WTC11 (cell line): ENCODE measurements at places on chromosomes 4 and X.

DNA sequence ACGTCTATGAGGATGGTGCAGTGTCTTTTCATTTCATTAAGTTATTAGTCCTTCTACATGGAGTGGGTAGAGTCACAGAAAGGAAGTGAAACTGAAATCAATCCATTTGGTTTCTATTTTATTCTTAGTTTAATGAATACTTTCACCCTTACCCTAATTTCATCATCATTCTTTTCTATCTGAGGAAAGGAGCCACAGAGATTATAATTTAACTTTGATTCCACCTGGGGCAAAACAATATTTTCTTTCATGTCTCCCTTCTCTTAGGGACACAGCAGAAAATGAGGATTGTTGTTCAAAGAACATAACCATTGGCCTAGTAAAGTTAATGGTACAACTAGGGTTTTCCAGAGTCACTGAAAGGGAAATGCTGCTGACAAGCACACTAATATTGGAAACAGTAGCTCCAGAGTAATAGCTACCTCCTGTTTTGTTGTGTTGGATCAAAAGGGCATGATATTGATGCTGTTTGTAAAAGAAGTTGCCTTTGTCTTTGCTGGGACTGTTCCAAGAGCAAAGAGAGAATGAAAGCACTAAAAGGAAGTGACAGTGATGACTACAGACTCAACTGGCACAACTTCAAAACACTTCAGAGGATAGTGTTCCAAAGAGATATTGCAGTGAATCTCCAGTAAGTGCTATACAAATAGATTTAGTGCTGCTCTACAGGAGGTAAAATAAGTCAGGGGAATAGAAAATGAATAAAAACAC lies 247.1 kb upstream of the PITX2 start:
- H3K4me3 ChIP-seq, result no peak overlapping the region
- no peak overlapping the region for H3K27ac ChIP-seq
- no peaks in the 10 kb centered on the region for H3K27me3 ChIP-seq
- no peaks in the 10 kb centered on the region for H3K4me1 ChIP-seq
- DNase-seq, result no peak
- H3K36me3 ChIP-seq, result no peaks in the 10 kb centered on the region

DNA sequence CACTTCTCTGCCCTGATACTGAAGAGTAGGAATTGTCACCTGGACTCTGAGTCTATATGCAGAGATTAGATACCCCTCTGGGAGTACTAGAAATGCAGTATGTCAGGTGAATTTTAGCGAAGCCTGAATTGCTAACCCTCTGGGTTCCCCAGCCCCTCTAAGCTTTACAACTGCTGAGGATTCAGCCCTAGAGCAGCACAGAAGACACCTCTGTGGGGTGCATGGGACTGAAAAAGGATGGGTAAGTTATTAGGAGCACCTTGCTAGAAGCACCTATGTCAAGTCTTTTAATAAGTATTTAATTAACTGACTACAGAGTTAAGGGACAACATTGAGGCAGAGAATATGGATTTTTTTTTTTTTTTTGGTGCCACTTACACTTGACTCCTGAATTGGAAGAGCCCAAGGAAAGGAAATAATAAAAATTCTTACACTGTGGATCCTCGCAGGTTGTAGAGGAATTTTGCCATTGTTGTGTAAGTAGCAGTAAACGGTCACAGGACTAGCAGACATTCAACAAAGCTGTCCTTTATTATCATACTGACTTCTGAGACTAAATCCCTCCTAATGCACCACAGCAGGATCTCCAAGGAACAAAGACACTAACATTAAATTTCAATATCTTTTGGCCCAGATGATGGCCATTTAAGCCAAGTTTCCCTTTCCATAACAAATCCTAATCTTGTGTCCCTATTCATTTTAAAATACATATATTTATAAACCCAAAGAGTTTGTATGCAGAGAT lies 253.2 kb downstream of the ANKRD50 start:
- H3K4me3 ChIP-seq, result peak overlapping the region; percentile 35
- peaks cover 32% of the 10 kb centered on the region for H3K4me1 ChIP-seq
- peaks cover 35% of the 10 kb centered on the region for H3K36me3 ChIP-seq
- peak overlapping the region; percentile 85 for H3K27ac ChIP-seq
- no peak for DNase-seq

DNA sequence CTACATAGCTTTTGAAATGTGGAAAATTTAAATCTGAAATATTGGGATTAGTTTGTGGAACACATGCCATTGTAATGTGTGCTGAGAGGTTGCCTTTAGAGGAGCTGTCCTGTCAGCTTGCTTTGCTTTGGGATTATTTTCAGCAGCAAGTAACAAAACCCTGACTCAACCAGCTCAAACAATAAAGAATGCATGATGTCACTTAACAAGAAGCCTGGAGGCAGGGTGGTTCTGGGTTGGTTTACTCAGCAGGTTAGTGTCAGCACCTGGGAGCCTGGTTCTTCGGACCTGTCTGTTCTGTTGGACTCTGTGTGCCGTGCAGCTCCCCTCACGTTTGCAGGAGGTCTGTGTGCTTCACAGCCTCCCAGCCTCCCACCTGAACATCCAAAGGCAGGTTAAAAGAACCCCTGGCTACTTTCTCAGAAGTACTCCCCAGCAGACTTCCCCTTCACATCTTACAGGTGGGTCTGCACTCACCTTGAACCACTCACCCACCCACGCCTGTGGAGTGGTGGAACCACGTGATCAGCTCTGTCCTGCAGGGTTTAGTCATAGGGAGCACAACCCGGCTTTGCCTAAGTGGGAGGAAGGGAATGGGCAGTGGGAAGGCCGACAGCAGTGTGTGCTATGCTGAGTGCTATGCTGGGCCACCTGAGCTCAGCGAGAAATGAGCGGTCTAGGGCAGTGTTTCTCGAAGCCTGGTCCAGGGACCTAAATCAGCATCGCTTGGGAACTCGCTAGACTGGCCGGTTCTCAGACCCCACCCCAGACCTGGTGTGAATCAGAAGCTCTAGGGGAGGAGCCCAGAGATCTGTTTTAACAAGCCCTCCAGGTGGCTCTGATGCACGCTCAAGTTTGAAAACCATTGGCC lies 20.4 kb downstream of the TMEM131L start:
- peaks cover 60% of the 10 kb centered on the region for H3K4me1 ChIP-seq
- H3K4me3 ChIP-seq, result no peak overlapping the region
- H3K27ac ChIP-seq, result peak overlapping the region; percentile 98
- H3K27me3 ChIP-seq, result no peaks in the 10 kb centered on the region
- peaks cover 3% of the 10 kb centered on the region; the same call in 1 of the 2 replicates for H3K36me3 ChIP-seq

DNA sequence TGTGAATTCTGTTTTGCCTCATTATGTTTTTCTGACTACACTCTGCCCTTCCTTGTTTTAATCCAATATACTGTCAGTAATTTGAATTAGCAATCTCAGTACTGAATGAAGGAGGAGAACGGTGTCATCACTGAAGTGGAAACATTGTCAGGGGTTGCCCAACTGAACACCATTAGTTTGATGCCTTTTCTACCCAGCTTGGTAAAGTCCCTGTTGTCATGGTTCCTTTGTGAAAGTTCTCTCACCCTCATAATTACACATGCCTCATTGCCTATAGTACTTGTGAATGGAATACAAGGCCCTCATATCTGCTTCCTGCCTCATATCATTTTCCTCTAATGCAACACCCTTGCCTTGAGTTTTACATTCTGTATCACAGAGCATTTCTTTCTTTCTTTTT lies 76.9 kb downstream of the RRAGB start:
- no peak overlapping the region for H3K27ac ChIP-seq
- H3K36me3 ChIP-seq, result no peaks in the 10 kb centered on the region
- no peak overlapping the region for H3K4me3 ChIP-seq
- no peak for DNase-seq
- H3K27me3 ChIP-seq, result no peaks in the 10 kb centered on the region

- no peaks in the 10 kb centered on the region for H3K27me3 ChIP-seq
- DNase-seq, result no peak
- H3K4me1 ChIP-seq, result no peaks in the 10 kb centered on the region
- H3K4me3 ChIP-seq, result no peak overlapping the region
These were observed 842.1 kb upstream of the INTU start for GRCh38 chr4:126790633-126791032.

- no peak for DNase-seq
- no peak overlapping the region for H3K4me3 ChIP-seq
- no peak overlapping the region for H3K27ac ChIP-seq
- peaks cover 3% of the 10 kb centered on the region for H3K4me1 ChIP-seq
These were observed 108.1 kb downstream of the LARP1B start for GRCh38 chr4:128169245-128169644.

DNA sequence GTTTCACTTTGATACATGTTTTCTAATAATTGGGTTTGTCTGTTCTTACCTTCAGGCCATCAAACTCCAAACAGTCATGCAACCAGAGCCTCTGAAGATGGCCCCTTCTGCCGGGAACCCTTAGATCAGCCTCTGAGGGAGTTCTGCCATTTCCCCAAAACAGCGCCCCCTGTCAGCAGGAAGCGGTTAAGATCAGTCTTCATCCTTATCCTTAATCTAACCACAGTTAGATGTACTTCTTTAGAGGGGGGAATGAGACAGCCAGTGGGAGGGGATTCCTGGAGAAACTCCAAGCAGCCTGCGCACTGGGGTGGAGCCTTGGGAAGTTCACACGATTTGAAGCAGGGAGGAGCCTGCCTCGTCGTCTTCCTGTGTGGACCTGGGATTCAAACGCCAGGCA lies 185.4 kb downstream of the INPP4B start:
- DNase-seq, result peak; percentile 29
- H3K4me3 ChIP-seq, result no peak overlapping the region
- no peak overlapping the region for H3K27ac ChIP-seq

DNA sequence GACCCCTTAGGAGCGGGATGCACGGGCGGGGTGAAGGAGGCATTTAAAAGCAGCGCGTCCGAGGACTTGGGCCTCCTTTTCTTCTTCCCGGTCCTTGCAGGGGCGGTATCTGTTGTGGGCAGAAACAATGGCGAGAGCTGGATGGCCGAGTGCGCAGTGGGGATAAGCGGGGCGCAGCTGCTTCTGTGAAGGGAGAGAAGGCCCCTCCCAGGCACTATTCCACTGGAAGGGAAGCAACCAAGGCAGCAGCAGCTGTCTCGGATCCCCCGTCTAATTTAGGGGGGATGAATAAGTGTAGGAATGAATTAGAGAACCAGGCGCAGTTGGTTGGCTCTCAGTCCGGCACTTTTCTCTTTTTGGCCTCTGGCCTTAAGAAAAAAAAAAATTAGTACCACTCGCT lies 995 bp downstream of the SMARCA5 start:
- peak overlapping the region; percentile 97 for H3K4me3 ChIP-seq
- peak; percentile 45 for DNase-seq
- H3K27me3 ChIP-seq, result no peaks in the 10 kb centered on the region; the same call in 1 of the 2 replicates
- H3K4me1 ChIP-seq, result peaks cover 18% of the 10 kb centered on the region
- H3K36me3 ChIP-seq, result peaks cover 35% of the 10 kb centered on the region
- peak overlapping the region; percentile 98 for H3K27ac ChIP-seq

GRCh38 chr4:2793586-2794485 lies 951 bp downstream of the SH3BP2 start:
- no peaks in the 10 kb centered on the region for H3K36me3 ChIP-seq
- H3K27ac ChIP-seq, result no peak overlapping the region
- peaks cover 22% of the 10 kb centered on the region for H3K4me1 ChIP-seq
- DNase-seq, result peak; percentile 27

DNA sequence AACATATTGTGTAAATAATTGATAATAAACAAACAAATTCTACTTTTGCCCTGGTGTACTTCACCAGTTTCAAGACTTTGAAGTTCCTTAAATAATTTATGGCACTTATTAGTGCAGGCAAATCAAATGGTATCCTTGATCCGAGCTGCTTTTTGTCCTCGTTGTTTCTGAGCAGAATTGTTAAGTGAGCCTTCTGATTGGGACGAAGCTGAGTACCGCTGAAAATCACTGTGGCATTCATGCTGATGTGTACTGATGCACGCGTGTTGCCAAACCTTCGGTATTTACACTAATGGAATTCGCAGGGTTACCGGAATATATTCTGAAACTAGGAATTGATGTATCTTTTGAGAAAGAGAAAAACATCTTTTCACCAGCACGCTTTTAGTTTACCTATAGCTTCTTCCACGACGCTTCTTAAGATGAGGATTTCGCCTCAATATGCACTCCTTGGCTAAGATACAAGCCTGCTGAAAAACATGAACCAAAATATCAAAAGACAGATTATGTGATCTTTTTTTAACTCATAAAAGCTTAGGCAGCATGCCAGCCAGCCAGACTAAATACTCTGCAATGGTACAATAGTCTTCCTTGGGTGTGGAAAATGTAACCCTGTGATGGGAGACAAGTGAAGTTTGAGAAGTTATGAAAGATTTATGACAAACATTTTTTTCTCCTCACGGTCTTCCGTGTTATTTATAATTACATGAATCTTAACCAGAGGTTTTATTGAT lies 48.9 kb upstream of the TENM3 start:
- H3K4me3 ChIP-seq, result no peak overlapping the region
- no peaks in the 10 kb centered on the region for H3K27me3 ChIP-seq
- H3K4me1 ChIP-seq, result peaks cover 40% of the 10 kb centered on the region
- no peak for DNase-seq

DNA sequence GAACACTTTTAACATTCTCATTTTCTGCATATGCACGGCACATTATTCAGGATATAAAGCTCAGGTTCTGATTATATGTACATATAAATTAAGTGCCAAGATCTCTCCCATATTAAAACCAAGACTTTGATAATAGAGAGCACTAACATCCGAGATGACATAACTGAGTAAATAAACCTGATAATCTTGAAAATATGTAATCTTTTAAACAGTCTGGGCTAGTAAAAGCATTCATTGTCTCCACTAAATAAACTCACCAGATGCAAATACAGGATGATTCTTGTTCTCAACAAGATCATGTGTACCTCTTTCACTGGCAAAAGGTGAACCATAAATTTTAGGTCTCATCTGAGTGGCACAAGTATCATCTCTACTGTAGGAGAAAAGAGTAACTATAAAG lies 942.2 kb downstream of the TRAM1L1 start:
- H3K4me3 ChIP-seq, result no peak overlapping the region
- peaks cover 28% of the 10 kb centered on the region for H3K4me1 ChIP-seq
- no peaks in the 10 kb centered on the region for H3K27me3 ChIP-seq

- H3K4me1 ChIP-seq, result no peaks in the 10 kb centered on the region
- H3K36me3 ChIP-seq, result no peaks in the 10 kb centered on the region
- no peak overlapping the region for H3K27ac ChIP-seq
- DNase-seq, result no peak
- no peak overlapping the region for H3K4me3 ChIP-seq
These were observed 207.3 kb upstream of the VEGFC start for GRCh38 chr4:176999935-177000543.

DNA sequence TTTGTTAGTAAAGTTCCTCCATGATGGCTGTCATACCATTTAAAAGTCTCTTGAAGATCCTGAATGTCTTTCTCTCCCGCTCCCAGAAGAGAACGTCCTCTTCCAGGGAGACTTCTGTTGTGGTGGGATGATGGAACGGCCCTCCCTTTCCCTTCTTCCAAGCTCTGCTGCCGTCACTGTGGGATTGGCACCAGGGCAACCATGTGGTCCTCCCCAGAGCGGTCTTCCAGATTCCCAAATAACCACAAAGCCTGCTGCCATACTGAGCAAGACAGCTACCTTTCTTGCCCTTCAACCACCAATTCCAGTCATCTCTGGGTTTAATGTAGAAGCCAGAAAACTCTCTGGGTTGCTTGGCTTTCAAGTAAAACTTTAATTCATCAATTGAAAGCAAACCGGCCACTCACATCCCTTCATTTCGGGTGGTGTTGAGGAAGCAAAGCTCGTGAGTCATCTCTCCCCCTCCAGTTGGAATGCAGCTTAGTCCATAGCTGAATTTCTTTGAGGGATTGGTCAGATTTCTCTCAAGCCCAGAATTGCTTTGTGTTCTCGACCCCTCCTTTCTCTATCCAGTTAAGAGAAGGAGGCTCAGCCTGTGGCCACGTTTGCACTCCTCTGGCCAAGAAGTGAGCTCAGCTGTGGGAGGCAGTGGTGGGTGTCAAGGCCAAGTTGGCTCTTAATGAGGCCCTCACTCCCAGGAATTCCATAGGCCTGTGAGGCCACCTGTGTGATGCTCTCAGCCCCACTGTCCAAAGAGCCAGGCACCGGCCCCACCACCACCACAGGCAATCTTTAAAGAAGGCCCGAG lies 36.9 kb downstream of the FHDC1 start:
- H3K4me3 ChIP-seq, result no peak overlapping the region
- H3K27me3 ChIP-seq, result no peaks in the 10 kb centered on the region
- DNase-seq, result no peak
- H3K36me3 ChIP-seq, result peaks cover 61% of the 10 kb centered on the region
- H3K4me1 ChIP-seq, result no peaks in the 10 kb centered on the region
